Activated T-cell treated with anti-CD3 and anti-CD28 coated beads, Interleukin-2, amount 50 U/mL, for 48 hours (primary cell): ENCODE measurements at places on chromosomes 2 and 18.

DNA sequence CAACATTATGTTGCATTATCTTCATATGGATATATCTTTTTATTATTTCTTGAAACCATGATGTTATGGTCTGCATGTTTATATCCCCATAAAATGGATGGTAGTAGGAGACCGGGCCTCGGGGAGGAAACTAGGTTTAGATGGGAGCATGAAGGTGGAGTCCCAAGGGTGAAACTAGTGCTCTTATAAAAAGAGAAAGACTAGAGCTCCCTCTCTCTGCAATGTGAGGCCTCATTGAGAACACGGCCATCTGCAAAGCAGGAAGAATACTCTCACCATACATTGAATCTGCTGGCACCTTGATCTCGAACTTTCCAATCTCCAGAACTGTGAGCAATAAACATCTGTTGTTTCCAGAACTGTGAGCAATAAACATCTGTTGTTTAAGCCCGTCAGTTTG, 64.0 kb downstream of the NXPH2 start:
- no peak for DNase-seq

- DNase-seq, result no peak
These were observed 1443.0 kb upstream of the LRRTM1 start for GRCh38 chr2:81747481-81748070.

- DNase-seq, result no peak
These were observed 236.1 kb upstream of the SIX3 start for GRCh38 chr2:44705356-44705755.

DNA sequence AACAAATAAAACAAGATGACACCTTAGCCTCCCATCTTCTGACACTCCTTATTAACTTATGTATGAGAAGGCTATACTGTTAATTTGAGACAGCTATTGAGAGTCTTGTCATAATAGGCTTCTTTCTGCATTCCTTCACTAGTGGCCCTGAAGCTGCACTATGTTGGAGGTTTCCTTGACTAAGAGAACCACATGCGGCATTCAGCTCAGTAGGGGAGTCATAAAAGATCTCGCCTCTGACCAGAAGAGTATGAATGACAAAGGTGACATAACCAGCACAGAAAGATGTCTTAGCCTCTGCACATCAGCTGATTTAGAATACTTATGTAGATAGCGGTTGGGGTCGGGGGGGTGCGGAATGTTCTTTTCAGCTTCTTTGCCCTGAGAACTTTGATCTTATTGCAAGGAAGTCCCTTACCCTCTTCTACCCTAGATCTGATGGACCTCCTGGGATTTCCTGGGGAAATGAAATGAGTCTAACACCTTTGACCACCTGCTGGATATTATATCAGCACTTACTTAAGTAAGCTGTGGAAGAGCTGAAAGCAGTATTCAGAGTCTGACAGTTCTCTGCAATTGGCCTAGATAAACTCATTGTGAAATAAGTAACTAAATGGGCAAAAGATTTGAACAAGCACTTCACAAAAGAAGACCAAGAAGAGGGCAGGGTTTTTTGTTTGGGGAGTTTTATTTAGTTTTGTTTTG, 24.2 kb downstream of the RBM45 start:
- no peak for DNase-seq

DNA sequence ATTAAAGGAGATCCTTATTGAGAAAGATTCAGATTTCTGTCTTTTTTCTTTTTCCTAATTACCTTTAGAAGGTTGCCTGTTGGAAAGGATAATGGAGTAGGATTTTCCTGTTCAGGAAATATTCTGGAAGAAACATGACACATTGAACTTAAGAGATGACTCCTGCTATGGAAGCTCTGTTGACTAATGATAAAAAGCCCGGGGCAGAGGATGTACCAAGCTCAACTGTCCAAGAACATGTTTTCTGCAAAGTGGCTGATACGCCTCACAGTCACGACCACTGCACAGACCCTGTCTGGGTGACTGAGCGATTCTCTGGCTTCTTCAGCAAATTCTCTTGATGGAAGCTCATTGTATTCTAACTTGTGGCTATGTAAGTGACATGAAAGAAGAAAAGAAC, 86.2 kb upstream of the THOC1 start:
- no peak for DNase-seq

GRCh38 chr2:241352227-241352626, 3.9 kb upstream of the FARP2 start:
- DNase-seq, result no peak

GRCh38 chr2:32200814-32201213, 35.1 kb downstream of the SLC30A6 start:
- DNase-seq, result no peak
